ENCODE measurements at places on chromosomes 6 and 20.

- no peak for DNase-seq
Observed at GRCh38 chr20:53592992-53593465, 610 bp downstream of the ZNF217 start.

GRCh38 chr6:70314296-70314695, 11.4 kb upstream of the COL9A1 start:
- no peak for DNase-seq

DNA sequence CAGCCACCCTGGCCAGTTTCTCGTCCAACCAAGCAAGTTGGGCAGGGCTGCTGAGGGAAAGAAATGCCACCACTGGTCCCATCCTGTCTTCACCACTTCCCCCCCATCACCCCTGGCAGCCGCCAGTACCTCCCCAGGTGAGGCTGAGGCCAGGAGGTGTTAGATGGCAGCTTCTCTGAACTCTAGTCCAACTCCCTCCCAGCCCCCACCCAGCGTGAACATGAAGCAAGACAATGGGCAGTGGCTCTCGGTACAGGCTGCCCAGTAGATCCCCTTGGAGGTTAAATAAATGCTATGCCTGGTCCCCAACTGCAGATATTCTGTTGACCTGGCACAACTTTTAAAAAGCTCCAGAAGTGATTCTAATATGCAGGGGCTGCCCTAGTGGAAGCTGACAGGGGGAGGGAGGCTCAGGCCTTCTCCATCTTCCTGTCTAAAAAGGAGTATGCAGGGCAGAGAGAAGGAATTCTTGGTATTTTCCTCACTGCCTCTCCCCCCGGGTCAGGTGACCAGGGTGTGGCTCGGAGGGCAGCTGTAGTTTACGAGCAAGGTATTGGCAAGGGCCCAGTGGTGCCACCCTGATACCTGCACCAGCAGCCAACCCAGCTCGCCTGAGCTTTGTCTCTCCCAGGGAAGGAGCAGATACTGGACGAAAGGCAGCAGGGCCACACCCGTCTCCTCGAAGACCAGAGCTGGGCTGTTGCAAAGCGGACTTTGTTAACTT, 25.7 kb downstream of the KCNK5 start:
- DNase-seq, result no peak

GRCh38 chr6:98324446-98324845, 509.9 kb upstream of the POU3F2 start:
- DNase-seq, result no peak

DNA sequence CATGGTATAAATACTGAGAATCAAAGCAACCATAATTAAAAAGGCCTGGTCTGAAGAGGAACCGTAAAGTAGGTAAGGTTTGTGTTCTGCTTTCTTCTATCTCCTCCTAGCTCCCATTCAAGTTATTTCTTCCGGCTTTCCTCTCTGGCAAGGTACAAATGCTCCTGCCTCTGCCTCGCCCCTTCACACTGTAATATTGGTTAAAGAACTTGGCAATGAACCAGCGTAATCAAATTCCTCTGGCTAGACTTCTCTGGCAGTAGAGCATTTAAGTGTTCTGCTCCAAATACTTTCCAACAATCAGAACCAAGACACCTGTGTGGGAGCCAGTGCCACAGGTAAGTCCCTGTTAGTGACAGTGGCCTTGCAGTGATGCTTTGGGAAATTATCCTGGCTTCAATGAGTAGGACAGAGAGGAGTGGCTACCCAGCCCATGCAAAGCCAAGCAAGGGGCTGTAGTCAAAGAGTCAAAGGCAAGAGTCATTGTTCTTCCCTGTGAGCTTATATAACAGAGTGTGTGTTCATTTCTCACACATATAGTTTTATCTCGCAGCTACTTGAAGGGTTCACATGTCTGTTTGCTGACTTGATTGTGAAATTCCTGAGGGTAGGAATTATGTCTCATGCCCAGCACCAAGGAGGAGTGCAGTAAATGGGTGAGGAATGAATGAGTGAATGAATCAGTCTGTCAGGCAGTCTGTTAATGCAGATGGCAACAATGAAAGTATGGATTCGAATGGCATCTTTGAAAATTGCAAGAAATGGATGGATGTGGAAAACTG, 329.3 kb downstream of the NRN1 start:
- DNase-seq, result no peak

- DNase-seq, result no peak
Observed at GRCh38 chr6:166774770-166775169, 147.7 kb upstream of the RPS6KA2 start.

- no peak for DNase-seq
Observed at GRCh38 chr6:12363651-12364381, 73.7 kb downstream of the EDN1 start.

- DNase-seq, result no peak
Observed at GRCh38 chr6:110852773-110853172, 21.8 kb upstream of the AMD1 start.

- no peak for DNase-seq
Observed at GRCh38 chr6:45678285-45678607, 300.5 kb upstream of the SUPT3H start.

GRCh38 chr20:57893366-57893999, 183.7 kb upstream of the PMEPA1 start:
- no peak for DNase-seq

GRCh38 chr20:24935140-24935539, 13.9 kb upstream of the CST7 start:
- no peak for DNase-seq

- no peak for DNase-seq
Observed at GRCh38 chr20:15616626-15617025, 956.6 kb downstream of the KIF16B start.

All from activated CD4-positive, alpha-beta T cell treated with anti-CD3 and anti-CD28 coated beads for 1 hour (primary cell).